ENCODE measurements at places on chromosomes 3 and 15.

DNA sequence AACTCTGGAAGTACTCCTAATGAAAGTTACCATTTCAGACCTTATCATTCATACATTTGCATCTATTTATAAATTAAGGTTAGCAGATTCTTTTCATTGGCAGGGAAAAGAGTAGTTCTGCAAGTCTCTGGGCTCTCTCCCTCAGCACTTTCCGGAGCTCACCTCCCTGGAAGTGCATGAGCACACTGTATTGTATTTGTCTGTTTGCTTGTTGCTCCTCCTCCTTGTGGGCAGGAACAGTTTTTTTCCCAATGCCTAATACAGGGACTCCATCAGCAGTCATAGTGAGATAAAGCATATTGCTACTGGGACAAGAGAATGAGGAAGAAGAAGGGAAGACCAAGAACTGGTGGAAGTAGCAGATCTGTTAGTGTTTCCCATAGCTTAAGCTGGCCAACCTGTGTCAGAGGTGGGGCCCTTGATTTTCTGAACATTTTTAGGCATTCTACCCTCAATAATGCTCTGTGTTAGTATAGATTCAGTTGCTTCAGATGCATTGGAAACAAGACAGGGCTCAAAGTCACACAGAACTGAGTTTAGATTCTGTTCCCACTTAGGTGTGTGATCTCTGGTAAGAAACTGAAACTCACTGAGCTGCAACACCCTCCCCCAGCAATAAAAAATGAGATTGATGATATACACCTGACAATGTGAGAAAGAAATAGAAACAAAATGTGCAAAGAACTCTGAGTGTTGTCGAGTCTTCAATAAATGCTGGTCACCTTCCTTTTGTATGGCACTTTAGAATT, 407.8 kb downstream of the TUSC7 start:
- no peak for DNase-seq

DNA sequence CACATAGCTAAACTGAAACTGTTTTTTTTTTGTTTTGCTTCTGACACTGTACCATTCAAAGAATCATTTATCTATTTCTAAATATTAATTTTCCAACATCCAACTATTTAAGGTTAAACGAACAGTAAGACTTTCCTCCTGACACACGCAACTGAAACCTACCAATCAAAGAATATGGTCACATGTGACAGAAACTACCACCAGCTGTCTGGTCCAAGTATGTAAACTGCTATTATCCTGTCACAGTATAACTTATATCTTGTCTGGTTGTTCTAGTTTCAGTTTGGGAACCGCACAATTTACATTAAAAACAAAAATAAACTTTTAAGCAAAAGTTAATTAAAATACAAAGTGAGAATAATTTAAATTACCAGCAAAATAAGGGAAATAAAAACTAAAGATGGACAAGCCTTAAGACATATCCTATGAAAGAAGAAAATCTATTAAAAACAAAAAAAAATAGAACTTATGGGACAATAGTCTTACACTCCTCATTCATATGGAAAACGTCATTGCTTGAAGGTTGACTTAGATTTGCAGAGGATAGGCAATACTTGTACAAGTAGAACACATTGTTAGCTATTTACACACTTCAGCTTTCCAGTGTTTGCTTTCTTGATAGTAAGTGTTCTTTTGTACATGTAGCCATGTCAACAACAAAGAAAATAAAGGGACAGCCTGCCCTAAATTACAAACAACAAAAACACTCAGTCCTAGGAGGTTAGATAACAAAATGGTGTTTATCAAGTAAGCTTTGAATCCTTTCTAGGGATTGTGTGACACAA, 26.8 kb upstream of the CHRM5 start:
- DNase-seq = no peak

DNA sequence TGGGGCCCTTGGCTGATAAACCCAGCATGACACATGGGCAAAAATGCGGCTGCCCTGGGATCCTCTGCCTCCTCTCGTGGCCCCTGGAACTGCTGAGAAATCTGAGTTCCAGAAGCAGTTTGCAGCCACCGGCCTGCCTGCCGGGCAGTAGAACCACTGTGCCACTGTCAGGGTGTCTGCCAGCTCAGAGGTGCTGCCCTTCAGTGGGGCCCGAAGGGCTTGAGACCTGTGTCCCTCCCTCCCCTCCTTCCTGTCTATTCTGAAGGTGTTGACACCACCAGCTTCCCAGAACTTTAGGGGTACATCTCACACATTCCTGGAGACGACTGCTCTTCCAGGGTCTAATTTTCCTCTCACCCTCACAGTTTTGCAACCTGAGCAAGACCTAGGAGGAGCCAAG, 88.2 kb upstream of the POMGNT2 start:
- DNase-seq = no peak

- DNase-seq = no peak
Measured at GRCh38 chr3:133489466-133490085, 83.9 kb upstream of the CDV3 start.

DNA sequence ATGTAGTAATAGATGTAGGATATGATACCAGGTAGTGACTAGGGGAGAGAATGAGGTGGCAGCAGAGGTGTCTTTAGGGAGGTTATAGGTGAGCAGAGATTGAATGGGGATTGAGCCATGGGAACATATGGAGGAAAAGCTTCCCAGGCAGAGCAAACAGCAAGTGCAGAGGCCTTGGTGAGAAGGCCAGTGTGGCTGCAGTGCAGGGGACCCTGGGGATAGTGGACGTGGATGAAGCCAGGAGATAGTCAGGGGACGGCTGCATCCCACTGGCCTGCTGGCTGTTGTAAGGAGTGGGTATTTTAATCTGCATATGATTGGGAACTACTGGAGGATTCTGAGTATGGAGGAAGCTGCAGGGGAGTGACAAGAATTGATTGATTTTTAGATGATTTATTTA, 62.7 kb upstream of the TRAK1 start:
- DNase-seq = no peak

DNA sequence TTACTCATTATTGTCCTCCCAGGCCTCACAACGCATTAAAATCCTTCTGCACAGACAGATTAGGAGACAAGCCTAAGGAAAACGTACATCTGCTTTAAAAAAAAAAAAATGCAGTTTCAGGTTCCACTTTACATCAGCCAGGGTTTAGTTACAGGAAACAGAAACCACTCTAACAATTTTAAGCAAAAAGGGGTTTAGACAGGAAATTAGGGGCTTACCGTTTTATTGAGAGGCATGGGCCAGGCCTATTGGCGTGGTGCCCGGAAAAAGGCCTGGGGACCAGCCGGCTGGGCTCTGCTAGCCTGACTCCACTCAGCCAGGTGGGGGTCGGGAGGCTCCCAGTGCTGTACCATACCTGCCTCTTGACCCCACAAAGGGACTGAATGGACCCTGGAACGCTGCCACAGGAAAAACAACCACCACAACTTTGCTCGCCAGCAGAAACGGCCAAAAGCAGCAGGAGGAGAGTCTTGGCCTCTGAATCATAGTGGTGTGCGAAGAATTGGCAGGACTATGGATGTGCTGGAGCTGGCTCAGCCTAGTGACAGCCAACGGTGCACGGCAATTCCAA, 124.3 kb downstream of the CHSY1 start:
- peak; percentile 71 for DNase-seq

GRCh38 chr3:39065197-39065596, 13.4 kb downstream of the WDR48 start:
- DNase-seq = no peak

DNA sequence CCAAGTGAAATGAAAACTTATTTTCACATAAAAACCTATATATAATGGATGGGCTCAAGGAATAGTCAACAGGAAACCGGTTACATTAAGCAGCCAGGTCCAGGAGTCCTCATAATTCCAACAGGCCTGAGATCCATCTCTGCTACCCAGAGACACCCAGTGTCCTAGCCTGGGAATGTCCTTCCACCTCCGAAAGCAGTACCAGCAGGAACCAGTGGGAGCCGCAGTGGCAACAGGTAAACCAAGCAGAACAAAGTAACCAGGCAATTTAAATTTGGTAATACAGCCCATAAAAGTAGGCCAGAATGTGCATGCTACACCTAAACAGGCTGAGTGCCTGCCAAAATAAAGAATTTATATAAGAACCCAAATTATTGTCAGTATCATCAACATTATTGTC, 195.6 kb downstream of the ZBBX start:
- no peak for DNase-seq

GRCh38 chr15:65414841-65415621, 7.7 kb downstream of the IGDCC4 start:
- DNase-seq = no peak

DNA sequence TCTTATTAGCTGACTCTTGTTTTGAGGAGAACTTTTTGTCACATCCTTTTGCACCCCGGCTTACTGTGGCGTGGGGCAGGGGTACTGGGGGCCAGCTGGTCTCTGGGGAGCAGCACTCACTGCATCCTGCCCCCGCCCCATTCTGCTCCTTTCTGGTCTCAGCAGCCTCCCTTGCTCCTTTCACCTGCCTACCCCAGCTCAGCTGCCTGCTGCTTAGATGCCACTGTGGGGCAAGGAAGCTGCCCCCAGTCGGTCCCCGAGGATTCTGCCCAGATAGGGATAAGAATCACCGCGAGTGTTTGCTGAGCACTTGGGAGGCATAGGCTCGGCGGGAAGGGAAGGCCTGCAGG, 32.0 kb downstream of the APBA2 start:
- DNase-seq = no peak

- no peak for DNase-seq
Measured at GRCh38 chr3:122421101-122421500, 5.2 kb upstream of the WDR5B start.

GRCh38 chr3:85760342-85760741, 801.6 kb downstream of the CADM2 start:
- no peak for DNase-seq

- DNase-seq = no peak
Measured at GRCh38 chr3:52374173-52374572, 58.1 kb downstream of the DNAH1 start.

- no peak for DNase-seq
Measured at GRCh38 chr3:153614140-153614539, 452.1 kb downstream of the RAP2B start.

DNA sequence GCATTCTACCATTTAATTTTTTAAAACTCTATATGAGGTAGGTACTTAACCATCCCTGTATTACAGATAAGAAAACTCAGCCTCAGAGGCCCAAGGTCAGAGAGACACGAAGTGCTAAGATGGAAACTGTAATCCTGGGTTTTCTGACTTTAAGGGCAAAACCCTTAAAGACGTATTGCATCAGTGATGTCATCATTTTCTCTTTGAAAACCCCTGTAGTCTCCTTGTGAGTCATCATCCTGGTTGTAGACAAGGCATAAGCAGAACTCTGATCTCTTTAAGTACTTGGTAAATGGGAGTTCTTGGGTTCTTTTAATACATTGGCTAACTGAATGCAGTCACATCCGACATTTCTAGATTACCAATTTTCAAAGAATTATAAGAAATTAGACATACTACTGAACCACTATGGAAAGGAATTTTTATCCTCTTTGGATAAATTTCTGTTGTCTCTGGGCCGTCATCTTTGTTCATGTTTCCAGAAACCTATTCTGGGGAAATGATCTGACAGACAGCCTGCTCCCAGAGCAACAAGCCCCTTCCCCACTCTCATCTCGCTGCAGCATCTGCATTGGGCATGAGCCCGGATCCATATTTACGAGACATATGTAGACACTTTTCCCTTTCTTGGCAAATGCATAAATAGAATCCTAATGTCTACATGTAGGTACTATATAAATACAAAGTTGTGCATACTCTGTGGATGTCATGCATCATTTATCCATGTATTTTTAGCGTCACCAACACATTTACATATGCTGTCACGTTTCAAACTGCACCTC, 48.7 kb upstream of the MDFIC2 start:
- DNase-seq = peak; percentile 24

GRCh38 chr3:115581362-115582135, 41.8 kb upstream of the GAP43 start:
- no peak for DNase-seq

DNA sequence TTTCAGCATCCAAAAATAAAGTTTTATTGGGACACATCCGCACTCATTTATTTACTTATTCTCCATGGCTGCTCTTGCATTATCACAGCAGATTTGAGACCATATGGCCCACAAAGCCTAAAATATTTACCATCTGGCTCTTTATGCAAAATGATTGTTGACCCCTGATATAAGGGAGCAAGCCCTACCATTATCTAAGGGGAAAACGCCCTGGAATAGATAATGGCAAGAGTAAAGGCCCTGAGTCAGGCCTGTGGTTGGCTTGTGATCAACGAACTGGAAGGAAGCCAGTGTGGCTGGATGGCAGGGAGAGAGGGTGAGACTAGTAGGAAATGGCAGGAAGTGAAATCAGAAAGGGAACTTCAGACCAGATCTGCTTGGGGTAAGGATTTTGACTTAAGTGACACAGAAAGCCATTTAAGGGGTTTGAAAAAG, 24.6 kb upstream of the DMXL2 start:
- DNase-seq = no peak

DNA sequence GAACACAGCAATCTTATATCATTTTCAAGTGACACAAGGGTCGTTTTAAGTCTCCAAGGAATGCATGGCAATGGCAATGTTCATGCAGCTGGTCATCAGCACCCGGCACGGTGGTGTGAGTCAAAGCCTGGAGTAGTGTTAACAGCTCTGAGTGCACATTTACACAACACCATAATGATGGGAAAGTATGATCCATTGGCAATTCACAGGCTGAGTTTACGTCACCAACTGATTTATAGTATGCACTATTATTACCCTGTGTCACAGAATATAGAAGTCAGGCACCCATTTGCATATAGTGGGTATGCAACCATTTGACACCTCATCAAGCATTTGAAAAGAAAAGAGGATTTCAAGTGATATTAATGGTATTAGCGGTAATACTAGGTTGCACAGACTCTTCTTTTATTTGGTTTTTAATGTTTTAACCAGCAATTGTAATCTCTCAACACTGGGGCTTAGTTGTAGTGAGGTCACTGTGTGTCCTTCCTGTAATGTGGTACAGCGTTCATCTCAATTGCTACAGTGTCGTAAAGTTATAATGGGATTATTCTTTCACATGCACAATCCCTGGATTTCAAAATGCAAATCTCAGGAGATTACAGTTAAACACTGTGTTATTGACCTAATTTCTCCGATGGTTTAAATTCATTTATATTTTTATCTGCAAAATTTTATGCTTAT, 113.8 kb downstream of the C3orf38 start:
- DNase-seq = no peak

DNA sequence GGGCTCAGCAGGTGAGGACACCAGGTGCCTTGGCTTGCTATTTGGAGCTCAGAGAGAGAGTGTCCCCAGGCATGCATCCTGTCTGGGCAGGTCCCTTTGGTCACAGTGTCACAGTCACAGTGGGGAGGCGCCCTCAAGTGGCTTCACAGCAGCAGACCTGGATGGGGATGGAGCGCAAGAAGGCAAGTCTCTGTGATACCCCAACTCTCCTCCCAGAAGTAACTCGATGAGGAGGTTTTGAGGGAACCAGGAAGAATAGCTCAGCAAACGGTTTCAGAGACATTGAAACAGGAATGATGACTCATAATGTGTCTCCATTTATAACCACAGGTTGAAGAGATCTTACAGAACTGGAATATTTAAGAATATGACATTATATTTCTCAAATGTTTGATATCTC, 66.5 kb upstream of the SH3GL3 start:
- DNase-seq = peak; percentile 31

- DNase-seq = no peak
Measured at GRCh38 chr15:51678096-51678495, 3.2 kb upstream of the SCG3 start.
